ENCODE measurements at places on chromosomes 13 and 19. TPM values are rescaled to one million over a fixed set of nuclear protein-coding genes. Genes with fewer than 3 reads are reported as not detected.

KLK13 gene
- total RNA-seq = not detected

- DNase-seq = no peak
Measured at GRCh38 chr19:1311543-1312091, 25.9 kb downstream of the EFNA2 start.

CEACAM21 gene
- not detected for total RNA-seq

GRCh38 chr19:16094360-16095070 is 17.2 kb upstream of the RAB8A start:
- no peak for DNase-seq

Data from fibroblast of the aortic adventitia (primary cell).